ENCODE measurements at places on chromosomes 3 and 15.

GRCh38 chr15:53693729-53694475 is 65.6 kb downstream of the WDR72 start:
- no peak for DNase-seq

- no peak for DNase-seq
Observed at GRCh38 chr15:65836665-65837064, 32.6 kb upstream of the RAB11A start.

GRCh38 chr3:66561367-66561766 is 60.5 kb upstream of the LRIG1 start:
- no peak for DNase-seq

- DNase-seq = no peak
Observed at GRCh38 chr3:82217571-82217970, 456.1 kb upstream of the GBE1 start.

DNA sequence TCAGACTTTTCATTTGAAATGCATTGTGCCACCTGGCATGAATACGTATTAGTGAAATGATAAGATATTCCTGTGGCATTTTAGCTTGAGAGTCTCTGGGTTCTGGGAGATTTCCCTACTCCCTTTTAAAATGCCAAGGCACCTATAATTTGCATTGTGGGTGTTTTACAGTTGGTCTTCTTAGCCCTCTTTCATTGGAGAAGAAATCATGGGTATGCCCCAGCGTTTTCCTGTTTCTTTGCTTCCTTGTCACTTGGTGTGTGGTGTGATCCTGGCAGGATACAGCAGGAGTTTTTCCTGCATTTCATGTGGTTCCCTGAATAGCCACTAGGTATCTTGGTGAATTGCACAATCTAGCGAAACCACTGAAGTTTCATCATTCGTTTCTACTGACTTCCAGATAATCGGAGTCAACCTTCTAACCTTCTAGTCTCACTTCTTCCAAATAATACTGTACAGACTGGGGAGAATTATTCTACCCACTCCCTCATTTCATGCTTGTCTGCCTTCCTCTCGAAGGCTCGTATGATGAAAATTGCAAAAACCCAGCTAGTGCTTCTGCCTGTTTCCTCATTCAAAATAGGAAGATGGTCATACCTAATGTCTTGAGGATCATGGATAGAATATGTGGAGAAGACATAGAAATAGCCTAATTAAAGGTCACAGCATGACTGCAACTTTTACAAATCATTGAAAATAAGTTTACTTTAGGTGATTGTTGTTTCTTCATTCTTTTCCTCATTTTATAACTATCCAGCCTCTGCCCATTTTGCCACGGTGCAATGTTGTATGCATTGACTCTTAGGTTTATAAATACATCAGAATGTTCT is 2.6 kb downstream of the BHLHE40 start:
- DNase-seq = no peak

DNA sequence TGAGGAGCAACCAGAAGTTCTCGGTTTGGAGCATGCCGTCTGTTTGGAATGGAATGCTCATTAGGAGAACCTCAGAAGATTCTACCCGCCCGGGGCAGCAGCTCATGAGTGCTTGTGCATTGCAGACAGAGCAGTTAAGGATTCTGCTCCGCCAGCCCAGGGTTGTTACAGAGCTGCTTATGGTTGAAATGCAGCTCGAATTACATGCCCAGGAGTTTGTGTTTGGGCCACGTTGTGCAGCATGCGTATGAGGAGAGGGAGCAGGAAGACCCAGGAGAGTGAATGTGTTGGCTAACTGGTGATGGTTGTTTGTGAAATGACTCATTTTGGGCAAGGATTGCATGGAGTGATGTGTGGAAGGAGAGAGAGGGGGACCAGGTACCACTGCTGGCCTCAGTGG is 9.0 kb downstream of the FGD5 start:
- DNase-seq = no peak

GRCh38 chr3:13495351-13495813 is 15.3 kb downstream of the HDAC11 start:
- no peak for DNase-seq

GRCh38 chr15:54273928-54274327 is 295.7 kb downstream of the UNC13C start:
- no peak for DNase-seq

DNA sequence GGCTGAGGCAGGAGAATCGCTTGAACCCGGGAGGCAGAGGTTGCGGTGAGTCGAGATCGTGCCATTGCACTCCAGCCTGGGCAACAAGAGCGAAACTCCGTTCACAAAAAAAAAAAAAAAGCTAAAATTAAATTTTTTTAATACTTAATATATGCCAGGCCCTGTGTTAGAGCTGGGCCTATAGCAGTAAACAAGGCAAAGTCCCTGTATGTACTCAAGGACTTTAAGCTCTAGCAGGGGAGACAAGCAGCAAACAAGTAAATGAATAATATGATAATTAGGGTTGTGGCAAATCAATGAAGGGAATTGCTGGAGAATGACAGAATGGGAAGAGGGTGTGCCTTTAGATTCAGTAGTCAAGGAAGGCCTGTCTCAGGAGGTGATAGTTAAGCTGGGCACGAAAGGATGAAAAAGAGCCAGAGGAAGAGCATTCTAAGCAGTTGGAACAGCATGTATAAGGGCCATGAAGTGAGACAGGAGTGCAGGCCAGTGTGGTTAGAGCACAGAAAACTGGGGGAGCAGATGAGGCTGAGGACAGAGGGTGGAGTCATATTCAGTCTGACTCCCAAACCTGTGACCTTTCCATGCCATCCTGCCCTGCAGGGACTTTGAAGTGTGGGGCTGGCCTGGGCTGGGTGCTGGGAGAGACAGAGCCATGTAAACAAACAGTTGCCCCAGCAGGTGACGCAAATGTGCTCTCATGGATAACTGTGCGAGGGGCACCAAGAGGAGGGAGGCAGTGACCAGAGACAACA is 6.6 kb upstream of the RAF1 start:
- no peak for DNase-seq
